ENCODE measurements at places on chromosomes 6 and 20. TPM values are rescaled to one million over a fixed set of nuclear protein-coding genes. Genes with fewer than 3 reads are reported as not detected.

DNA sequence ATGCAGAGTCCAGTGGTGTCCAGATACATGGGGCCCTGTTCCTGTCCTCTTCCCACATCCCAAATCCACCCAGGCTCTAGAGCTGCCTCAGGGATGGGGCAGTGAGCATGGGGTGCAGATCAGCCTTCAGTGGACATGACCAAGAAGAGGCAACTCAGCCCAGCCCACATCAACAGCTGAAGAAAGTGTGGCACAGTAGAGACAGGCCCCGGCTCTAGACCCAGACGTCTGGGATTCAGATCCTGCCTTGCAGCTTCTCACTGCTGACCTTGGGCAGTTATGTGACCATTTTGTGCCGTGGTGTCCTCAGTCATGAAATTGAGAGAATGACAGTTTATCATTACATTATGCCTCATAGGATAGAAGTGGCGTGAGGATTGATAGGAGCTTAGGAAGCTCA is 54.6 kb upstream of the CST7 start:
- no peak for DNase-seq

- peak; percentile 33 for DNase-seq
These were observed 16.2 kb downstream of the BNIP5 start for GRCh38 chr6:36320475-36320874.

DNA sequence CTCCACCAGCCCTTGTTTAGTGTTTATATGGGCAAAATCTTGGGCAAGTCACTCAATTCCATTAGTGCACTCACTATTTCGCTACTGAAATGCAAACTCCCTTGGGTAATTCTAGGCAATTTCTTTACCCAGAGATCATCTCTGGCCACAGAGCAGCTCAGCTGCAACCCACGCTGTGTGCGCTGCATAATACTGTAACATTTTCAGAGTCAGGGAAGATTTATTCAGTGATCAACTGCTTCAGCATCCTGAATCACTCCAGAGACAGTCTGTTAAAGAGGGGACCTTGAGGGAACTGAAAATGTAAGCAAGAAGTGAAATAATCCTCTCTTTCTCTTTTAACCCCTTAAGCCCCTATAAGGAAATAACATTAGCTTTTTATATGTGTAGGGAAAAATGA is 189.6 kb upstream of the FBXL4 start:
- DNase-seq: no peak

DNA sequence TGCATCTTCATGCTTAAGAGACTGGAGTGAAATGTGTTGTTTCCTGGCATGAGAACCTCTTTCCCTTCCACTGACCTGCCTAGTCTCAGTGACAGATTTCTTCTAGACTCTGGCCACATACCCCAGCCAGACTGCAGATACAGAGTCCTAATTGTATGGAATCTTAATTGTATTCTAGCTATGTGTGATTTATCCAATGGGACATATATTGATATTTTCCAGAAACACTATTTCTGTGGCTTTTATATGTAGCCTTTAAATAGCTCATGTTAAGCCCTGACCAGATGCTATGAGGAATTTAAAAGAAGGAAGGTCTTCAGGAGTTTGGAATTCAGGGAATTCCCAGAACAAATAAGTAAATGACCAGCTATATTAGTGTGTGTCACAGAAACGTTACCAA is 99.0 kb downstream of the FIG4 start:
- peak; percentile 69 for DNase-seq

GRCh38 chr6:24099181-24099580 is 26.8 kb upstream of the NRSN1 start:
- no peak for DNase-seq

DNA sequence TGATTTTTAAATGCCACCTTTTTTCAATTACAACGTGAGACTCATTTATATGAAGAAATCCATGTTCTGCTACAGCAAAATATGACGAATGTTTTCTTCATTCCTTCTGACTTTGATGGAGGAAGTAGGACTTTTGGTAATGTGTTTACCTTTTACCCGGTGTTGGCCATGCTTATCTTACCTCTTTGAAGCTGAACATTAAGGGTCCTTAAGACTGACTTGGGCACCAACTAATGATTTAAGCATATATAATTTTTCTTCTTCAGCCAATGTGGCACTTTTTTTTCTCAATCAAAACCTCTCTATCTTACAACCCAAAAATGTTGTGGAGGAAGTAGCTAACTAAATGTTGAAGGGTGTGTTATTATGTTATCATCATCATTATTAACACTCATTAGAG is 337.5 kb downstream of the EPHA7 start:
- no peak for DNase-seq

DNA sequence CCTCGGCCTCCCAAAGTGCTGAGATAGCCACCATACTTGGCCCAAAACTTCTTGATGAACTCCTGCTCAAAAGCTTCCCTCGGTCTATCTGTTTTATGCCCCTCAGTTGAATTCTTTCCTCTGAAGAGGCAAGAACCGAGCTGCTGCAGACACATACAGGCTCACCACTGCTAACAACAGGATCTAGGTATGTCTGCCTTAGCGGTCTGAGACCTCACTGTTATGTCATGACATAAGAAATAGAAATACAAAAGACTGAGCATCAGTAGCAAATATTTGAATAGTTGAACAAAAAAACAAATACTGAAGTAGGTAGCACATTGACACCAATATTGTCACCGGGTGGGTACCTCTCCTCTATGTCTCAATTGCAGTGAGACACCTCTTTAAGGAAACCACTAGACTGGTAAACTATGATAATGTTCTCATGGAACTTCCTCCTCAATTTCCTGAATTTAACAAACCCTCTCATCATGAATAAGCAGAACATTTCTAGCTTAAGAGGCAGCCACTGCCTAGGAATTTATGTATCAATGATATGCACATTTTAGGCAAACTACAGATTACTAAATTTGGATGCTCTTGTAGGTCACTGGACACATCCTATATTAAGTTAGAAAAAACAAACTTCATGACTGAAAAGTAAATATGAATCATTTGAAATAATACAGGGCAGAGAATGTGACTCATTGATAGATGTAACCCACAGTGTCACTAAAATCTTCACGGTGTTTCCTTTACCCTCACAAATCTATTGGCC is 9.4 kb upstream of the STXBP5 start:
- DNase-seq: no peak

The GSTA2 gene
- total RNA-seq: not detected

The SAMD5 gene
- 0.87 TPM for total RNA-seq

The BPIFB1 gene
- not detected for total RNA-seq

The DNPH1 gene
- total RNA-seq: 81.6 TPM

All from renal cortical epithelial cell (primary cell).